ENCODE measurements at places on chromosomes 5 and 9.
A peak's percentile ranks its signal among the peaks of the same experiment; 100 is the strongest.

DNA sequence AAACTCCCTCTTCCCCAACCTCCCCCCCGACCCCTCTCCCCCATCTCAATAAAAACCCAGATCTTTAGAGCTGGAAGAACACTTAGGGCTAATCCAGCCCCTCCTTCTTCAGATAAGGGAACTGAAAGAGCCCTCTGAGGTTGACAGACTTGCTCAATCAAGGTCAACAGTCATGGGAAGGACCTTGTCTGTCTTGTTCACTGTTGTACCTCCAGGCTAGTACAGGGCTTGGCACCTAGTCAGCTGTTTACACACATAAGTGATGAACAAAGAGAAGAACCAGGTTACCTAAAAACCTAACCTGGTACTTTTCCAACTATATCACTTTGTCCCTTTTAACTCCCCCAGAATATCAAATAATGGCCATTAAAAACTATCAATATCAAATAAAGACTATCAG is 2.4 kb downstream of the TTC39B start:
- DNase-seq, result no peak

DNA sequence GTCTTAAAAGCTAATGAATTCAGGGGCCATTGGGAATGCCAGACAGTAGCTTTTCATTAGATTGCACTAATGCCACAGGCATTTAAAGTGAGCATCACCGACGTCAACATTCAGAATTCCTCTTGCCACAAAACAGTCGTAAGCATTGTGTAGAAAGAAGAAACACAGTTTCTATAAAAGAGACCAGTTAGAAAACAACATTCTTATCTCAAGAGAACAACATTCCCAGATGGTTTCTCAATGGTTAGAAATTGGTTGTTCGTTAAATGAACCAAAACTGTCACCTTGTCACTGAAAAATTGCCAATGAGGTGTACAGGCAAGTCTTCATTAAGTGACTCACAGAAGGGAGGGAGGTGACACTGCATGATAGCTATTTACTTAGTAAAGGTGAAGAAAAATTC is 401.6 kb upstream of the PRR16 start:
- peak; percentile 76 for DNase-seq

GRCh38 chr9:13140843-13141592 is 138.5 kb downstream of the MPDZ start:
- DNase-seq, result no peak

- DNase-seq, result no peak
Measured at GRCh38 chr5:58773744-58774441, 191.0 kb downstream of the RAB3C start.

DNA sequence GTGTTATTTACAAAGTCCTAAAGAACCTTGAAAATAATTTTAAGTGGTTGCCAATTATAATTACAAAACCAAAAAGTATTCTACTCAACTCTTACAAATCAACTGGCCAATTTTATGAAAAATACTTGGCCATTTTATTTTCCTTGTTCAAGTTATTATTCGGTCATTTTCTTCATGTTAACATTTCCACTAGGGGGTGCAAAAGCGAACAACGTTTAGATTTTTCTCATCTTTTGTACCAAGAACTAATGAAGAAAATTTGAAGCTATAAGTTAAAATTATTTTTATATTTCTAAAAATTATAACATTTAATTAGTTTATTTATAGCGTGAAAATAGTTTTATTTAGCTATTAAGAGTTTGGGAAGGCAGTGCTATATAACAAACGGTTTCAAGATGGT is 1453.3 kb downstream of the MAT2B start:
- DNase-seq, result no peak

DNA sequence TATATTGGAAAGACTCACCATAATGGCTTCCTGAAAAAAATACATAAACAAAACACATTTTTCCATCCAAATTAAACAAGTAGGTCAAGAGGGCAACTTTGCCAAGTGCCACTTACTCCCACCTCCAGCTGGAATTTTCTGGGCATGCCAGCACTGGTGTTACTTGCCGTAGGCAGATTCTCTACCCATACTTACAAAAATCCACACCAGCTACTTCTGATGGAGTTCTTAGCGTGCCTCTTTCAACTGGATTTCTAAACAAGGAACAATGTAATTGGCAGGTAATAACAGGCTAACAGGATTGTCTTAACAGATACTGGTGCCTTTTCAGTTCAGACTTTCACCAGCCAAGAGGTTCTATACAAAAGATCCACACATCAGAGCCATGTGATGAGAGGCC is 301.4 kb downstream of the MLLT3 start:
- no peak for DNase-seq

DNA sequence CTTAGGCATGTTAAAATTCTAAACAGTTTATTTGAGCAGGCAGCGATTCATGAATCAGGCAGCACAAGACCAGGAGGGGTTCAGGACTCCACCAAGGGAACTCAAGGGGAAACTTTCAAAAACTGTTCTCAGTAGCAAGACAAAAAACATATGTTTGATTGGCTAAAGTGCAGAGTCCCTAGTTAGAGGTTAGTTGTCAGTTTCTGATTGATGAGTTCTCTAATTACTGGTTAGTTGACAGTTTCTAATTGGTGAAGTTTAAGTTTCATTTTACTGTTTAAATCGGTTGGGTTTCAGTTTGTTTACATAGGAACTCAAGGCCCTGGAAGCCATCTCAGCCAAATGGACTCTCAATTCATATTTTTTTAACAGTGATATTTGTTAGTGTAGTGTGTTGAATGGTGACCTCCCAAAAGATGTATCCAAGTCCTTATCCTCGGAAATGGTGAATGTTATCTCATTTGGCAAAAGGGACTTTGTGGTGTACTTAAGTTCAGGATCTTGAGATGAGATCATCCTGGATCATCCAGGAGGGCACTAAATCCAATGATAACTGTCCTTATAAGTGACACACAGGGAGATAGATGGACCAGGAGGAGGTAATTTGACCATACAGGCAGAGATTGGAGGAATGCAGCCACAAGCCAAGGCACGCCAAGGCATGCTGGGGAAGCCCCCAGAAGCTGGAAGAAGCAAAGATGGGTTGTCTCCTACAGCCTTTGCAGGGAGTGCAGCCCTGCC is 219.2 kb upstream of the RAI14 start:
- no peak for DNase-seq

DNA sequence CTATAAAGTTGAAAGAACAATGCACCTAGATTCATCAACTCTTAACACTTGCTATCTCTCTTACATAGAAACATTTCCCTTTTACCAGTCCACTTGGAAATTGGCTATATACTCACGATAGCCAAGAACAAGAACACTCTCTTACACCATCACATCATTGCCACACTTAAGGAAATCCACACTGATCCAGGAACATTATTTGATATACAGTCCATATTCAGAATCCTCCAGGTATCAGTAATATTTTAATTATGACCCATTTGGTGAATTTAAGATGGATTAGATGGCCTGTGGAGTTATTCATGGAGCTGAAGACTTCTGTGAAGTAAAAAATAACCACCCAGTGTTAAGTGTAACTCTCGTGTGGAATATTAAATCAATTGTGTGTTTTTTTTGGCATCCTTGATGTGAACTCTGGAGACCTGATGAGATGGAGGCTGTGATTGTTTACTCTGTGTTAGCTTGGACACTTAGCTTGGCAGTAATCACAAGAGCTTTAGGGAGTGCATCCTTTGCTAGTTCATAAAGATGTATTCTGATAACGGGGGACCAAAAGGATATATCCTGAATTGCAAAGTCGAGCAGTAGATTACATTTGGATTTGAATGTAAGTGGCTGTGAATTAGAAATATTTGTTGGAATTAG is 52.0 kb upstream of the ABL1 start:
- no peak for DNase-seq

GRCh38 chr9:133938086-133938485 is 54.0 kb downstream of the VAV2 start:
- no peak for DNase-seq

DNA sequence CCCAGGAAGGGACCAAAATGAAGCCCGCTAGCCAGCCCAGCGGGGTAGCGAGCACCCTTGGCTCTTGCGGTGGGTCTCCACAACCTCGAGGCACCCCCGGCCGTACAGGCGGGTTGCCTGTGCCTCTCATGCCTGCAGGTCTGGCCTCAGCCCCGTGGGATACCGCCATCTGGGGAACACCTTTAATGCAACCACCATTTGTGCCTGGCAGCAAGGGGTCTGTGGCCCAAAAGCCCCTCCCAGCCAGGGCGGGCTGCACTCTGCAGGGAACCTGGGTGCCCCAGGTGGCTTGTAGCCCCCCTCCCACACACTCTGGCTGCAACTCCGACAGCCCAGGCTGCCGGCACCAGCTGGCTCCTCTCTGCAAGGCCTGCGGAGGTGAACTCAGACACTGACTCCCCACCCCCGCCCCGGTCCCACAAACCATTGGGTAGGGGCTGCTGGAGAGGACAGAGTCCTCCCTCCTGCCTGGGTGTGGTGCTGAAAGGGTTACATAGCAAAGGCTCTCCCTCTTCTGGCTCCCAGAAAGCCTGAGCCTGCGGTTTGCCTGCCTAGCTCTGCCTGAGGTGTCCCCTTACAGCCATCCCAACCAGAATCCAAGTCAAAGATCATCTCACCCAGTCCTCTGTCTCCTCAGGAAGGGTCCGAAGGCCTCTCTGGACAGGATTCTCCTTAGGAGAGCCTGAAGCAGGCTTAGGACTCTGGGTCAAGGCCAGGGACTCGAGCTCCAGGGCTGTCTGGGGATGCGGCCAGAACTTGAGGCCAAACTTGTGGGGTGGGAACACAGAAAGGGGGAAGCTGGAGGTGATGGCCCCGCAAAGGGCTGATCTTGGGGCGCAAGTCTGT is 109.4 kb downstream of the PSD2 start:
- no peak for DNase-seq

GRCh38 chr9:4164356-4164755 is 135.5 kb downstream of the GLIS3 start:
- DNase-seq, result no peak

- no peak for DNase-seq
Measured at GRCh38 chr9:107949061-107949460, 459.5 kb upstream of the KLF4 start.

DNA sequence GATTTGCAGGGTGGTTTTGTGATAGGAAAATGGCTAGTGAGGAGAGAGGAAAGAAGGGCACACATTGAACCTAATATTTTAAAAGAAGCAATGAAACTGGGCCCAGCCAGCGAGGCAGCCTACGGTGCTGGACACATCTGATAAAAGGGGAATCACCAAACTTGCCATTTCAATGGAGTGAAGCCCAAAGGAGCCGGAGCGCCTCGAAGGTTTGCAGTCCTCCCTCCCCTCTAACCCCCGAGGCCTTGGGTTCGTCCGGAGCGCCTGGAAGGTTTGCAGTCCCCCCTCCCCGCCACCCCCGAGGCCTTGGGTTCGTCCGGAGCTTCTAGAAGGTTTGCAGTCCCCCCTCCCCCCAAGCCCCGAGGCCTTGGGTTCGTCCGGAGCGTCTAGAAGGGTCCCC is 132.6 kb downstream of the TENT4A start:
- DNase-seq, result no peak

- peak; percentile 40 for DNase-seq
Measured at GRCh38 chr5:96855031-96855872, 21.0 kb upstream of the ERAP2 start.

DNA sequence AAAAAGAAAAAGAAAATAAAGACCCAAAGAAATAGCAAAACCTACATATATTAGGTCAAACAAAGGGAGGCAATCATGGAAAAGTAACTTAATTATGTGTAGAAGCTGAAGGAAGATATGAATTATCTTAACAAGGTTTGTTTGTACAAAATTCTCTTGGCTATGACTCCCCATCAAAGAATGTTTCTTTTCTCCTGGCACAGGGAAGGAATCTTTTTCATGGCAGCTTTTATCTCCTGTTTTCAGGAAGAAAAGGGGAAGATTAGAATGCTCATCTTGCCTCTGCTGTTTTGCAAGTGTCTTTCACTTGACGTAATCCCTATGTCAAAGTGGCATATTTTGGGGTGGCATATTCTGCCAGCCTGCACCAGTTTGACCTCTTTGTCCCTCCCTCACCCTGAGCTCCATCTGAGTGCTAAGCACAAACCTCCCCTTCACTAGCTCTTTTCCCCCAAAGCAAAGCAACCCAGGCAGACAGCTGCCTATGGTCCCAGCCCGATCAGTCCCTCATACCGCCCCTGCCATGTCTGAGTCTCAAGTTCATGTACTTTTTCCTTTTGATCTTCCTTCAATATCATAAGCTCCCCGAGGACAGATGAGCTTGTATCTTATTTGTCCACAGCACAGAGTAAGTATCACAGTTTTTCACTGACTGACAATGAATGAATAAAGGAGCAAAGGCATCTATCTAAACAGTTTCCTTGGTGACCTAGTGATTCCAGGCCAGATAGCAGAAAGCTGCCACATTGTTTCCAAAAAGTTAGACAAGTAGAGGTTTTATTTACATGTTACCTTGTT is 242.8 kb upstream of the ANKRD55 start:
- DNase-seq, result no peak

- no peak for DNase-seq
Measured at GRCh38 chr5:174436750-174437149, 287.6 kb upstream of the MSX2 start.

GRCh38 chr9:89777544-89777943 is 172.7 kb downstream of the GADD45G start:
- DNase-seq, result no peak

- DNase-seq, result peak; percentile 30
Measured at GRCh38 chr5:150305557-150305956, 2.9 kb upstream of the ARSI start.

DNA sequence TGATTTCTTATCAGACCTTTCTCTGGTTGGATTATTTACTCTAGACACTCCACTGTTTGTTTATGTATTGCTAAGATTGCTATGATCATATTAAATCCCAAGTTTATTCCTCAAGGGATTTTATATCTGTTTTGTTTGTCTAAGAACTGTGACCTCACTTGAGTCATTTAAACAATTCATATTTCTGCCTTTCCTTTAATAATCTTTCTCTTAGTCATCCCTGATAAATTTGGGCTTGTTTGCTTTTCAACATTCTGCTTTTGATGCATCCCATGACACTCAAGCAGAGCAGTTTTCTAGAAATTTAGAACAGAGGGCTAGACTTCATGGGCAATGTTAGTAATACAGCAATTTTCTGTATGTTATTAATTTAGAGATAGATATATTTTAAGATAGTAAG is 231.6 kb upstream of the TNC start:
- DNase-seq, result peak; percentile 61

- no peak for DNase-seq
Measured at GRCh38 chr5:150055326-150056074, 30.9 kb downstream of the CSF1R start.

GRCh38 chr5:142610176-142611001 is 75.5 kb downstream of the FGF1 start:
- DNase-seq, result no peak

DNA sequence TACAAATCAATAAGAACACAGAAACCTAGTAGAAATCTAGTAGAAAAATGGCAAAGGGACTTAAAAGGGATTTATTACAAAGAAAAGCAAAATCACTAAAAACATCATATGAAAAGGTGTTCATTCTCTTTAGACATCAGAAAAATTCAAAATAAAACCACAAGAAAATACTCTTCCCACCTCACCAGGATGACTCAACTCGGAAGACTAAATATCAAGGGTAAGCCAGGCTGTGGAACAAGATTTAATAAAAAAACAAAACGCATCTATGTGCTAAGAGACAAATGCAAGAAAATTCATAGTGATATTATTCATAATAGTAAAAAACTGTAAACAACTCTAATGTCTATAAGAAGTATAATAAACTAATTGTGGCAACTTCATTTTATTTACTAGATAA is 181.6 kb upstream of the GHR start:
- DNase-seq, result no peak

Data from fibroblast of skin of right quadriceps (primary cell).